ENCODE measurements at places on chromosomes 13 and 19. TPM values are rescaled to one million over a fixed set of nuclear protein-coding genes. Genes with fewer than 3 reads are reported as not detected.

Gene PRTN3
- total RNA-seq = not detected

GRCh38 chr13:26946684-26947343 is 186.2 kb upstream of the GPR12 start:
- H3K4me3 ChIP-seq = no peak overlapping the region
- H3K4me1 ChIP-seq = no peaks in the 10 kb centered on the region
- H3K27ac ChIP-seq = no peak overlapping the region
- DNase-seq = peak; percentile 6

DNA sequence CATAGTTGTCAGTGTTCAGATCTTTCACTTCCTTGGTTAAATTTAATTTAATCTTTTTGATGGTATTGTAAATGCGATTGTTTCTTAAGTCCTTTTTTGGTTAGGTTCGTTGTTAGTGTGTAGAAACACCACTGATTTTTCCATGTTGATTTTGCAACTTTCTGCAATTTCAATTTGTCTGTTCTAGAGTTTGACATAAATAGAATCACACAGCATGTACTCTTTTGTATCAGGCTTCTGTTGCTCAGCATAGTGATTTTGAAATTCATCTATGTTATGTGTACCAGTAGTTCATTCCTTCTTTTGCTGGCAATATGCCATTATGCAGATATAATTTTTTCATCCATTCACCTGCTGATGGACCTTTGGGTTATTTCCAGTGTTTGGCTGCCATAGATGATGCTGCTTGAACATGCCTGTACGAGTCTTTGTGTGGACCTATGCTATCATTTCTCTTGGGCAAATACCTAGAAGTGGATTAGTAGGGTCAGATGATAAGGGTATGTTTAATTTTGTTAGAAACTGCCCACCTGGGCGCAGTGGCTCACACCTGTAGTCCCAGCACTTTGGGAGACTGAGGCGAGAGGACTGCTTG is 33.1 kb downstream of the BICRA start:
- H3K27ac ChIP-seq = no peak overlapping the region
- DNase-seq = no peak
- H3K4me1 ChIP-seq = peaks cover 33% of the 10 kb centered on the region
- H3K4me3 ChIP-seq = no peak overlapping the region
- H3K36me3 ChIP-seq = peaks cover 21% of the 10 kb centered on the region
- H3K27me3 ChIP-seq = no peaks in the 10 kb centered on the region

DNA sequence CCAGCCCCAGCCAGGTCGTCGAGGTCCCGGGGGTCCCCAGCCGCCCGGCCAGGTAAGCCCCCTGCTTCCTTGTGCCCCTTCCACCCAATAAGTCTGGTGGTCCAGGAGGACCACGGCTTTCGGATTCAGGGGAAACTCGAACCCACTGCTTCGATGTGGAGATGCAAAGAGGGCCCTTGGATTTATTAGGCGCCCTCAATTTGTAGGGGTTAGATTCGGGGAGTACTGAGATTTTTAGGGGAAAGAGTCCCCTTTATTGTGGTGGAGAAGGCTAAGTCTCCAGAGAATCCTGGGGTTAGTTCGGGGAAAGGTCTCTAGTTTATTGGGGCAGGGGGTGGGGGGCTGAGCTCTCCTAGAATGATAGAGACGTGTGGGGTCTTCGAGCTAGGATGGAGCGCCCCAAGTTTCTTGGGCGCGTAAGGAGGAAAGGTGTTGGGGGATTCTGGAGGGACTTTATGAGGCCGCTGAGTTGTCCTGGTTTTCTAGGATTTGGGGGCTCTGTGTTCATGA is 3.8 kb upstream of the LTBP4 start:
- peaks cover 40% of the 10 kb centered on the region for H3K27me3 ChIP-seq
- peaks cover 35% of the 10 kb centered on the region for H3K4me1 ChIP-seq
- no peaks in the 10 kb centered on the region for H3K36me3 ChIP-seq

DNA sequence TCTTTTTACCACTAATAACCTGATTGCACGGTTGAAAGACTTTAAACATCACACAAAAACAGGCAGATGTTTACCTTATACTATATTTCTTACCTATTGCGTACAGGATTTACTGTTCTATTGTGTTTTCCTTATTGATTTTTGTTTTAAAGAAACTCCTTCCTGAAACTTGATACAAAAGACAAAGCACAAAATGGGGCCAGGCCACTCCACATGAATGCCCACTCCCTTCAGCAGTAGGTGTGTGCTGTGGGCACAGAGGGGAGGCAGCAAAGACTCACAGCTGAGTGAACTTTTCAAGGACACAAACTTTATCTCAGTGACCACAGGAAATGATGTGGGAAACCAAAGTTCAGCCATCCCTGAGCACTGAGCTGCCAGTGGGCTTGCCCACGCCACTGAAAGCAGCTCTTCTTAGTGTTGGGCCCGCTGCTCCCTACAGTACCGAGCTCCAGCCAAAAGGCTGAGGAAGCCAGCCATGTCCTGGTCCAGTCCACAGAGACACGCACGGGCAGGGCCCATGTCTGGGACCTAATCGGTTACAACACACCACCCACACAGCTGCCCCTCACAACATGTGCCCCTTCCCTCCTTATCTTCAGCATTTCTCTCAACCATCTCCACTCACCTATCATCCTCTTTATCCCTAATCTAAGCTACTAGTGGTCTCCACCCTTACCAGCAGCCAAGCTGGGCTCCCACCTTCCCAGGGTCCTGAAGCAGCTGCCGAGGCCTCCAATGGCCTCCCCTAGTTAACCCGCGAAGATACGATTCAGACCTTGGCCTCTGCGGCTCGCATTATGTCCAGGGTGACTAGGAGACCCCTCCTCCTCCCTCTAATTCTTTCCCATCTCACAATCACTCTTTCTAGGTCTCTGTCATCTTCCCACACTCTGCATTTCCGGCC is 39.5 kb downstream of the ATP7B start:
- H3K36me3 ChIP-seq = no peaks in the 10 kb centered on the region
- H3K27me3 ChIP-seq = no peaks in the 10 kb centered on the region
- DNase-seq = no peak
- no peaks in the 10 kb centered on the region for H3K4me1 ChIP-seq

GRCh38 chr19:16153582-16154336 is 10.3 kb downstream of the HSH2D start:
- peak; percentile 12 for DNase-seq
- no peaks in the 10 kb centered on the region for H3K36me3 ChIP-seq
- no peaks in the 10 kb centered on the region for H3K4me1 ChIP-seq

- H3K27me3 ChIP-seq = no peaks in the 10 kb centered on the region
- H3K27ac ChIP-seq = no peak overlapping the region
- DNase-seq = no peak
- H3K4me1 ChIP-seq = peaks cover 6% of the 10 kb centered on the region
- peaks cover 25% of the 10 kb centered on the region for H3K36me3 ChIP-seq
- no peak overlapping the region for H3K4me3 ChIP-seq
These were observed 31.4 kb upstream of the GGACT start for GRCh38 chr13:100619940-100620339.

DNA sequence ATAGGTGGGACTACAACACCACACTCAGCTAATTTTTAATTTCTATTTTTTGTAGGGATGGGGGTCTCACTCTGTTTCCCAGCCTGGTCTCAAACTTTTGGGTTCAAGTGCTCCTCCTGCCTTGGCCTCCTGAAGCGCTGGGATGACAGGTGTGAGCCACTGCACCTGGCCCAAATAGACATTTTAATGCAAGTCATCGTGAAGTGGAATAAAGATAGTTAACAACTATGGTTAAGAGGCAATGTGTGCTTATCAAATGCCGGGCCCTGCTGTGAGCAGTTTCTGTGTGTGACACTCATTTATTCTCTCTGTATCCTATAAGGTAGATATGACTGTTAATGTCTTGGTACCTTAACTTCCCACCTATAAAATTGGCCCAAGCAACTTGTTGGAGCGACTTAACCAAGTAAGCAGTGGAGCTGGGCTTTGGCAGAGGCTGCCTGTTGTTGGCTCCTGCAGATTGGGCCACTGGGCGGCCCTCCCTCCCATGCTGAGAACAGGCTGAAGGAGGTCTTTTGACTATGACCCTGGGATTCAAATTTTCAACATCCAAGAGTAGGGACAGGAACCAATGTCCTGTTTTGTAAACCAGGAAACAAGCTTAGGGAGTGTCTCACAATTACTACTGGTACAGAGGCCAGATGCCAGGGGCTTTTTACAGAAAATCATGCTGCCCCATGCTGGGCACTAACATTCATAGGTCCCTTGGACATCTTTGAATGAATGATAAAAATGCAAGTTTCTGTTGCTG is 450.7 kb downstream of the TSHZ3 start:
- no peaks in the 10 kb centered on the region for H3K36me3 ChIP-seq
- no peak overlapping the region for H3K4me3 ChIP-seq
- H3K27me3 ChIP-seq = 0 out of 2 replicates have a peak, but pooled peaks cover 3% of the 10 kb centered on the region
- DNase-seq = no peak
- H3K27ac ChIP-seq = no peak overlapping the region

- DNase-seq = no peak
- H3K36me3 ChIP-seq = no peaks in the 10 kb centered on the region
- H3K27me3 ChIP-seq = no peaks in the 10 kb centered on the region
- H3K4me1 ChIP-seq = peaks cover 1% of the 10 kb centered on the region
- H3K27ac ChIP-seq = no peak overlapping the region
These were observed 109.7 kb upstream of the RNF113B start for GRCh38 chr13:98286799-98287198.

- no peaks in the 10 kb centered on the region for H3K36me3 ChIP-seq
- no peaks in the 10 kb centered on the region for H3K27me3 ChIP-seq
- H3K4me1 ChIP-seq = no peaks in the 10 kb centered on the region
- H3K4me3 ChIP-seq = no peak overlapping the region
These were observed 46.2 kb upstream of the UQCRFS1 start for GRCh38 chr19:29259153-29259552.

Gene IZUMO4
- 1.9 TPM for total RNA-seq

Gene LGI4
- total RNA-seq = not detected

DNA sequence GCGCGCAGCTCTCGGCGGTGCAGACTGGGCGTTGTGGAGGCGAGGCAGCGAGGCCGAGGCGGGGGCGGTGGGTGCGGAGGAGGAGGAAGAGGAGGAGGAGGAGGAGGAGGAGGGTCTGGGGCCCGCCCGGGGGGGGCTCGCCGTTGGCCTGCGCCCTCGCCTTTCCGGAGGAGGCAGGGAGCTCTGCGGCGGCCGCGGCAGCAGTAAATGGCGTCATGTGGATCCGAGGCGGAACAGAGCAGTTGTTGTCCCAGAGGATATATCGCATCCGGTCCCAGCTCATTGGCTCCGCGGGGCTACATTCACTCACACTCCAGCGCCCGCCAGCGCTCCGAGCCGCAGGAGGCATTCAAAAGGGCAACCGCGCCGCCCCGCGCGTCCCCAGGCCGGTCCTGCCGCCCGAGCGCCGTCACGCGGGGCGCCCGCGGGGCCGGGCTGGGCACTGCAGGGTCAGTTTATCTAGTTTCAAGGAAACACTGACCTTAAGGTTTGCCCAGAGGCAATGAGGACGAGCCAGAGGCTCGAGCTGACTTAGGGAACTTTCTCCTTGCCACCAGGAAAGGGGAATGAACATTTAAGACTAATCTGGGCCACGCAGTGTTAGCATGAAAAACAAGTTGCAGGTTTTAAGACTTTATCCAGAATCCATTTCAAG is at the start of gene SPRY2:
Gene SPRY2 (minus strand): TSS at position 26 of the 655 bp plus-strand sequence. CDS start 3,421 bp downstream, outside the sequence.
- peaks cover 39% of the 10 kb centered on the region for H3K36me3 ChIP-seq
- peaks cover 31% of the 10 kb centered on the region for H3K4me1 ChIP-seq
- peak; percentile 99 for DNase-seq
- peak within 1 kb of the TSS; percentile 93 for H3K27ac ChIP-seq

Gene IQCN
- total RNA-seq = 0.22 TPM

Gene KMT5C
- total RNA-seq = 6.8 TPM

Gene HIPK4
- total RNA-seq = 0.08 TPM

- H3K27me3 ChIP-seq = no peaks in the 10 kb centered on the region
- H3K4me3 ChIP-seq = no peak overlapping the region
- no peaks in the 10 kb centered on the region for H3K4me1 ChIP-seq
- peaks cover 11% of the 10 kb centered on the region for H3K36me3 ChIP-seq
These were observed 75.1 kb downstream of the URI1 start for GRCh38 chr19:30017172-30017571.

DNA sequence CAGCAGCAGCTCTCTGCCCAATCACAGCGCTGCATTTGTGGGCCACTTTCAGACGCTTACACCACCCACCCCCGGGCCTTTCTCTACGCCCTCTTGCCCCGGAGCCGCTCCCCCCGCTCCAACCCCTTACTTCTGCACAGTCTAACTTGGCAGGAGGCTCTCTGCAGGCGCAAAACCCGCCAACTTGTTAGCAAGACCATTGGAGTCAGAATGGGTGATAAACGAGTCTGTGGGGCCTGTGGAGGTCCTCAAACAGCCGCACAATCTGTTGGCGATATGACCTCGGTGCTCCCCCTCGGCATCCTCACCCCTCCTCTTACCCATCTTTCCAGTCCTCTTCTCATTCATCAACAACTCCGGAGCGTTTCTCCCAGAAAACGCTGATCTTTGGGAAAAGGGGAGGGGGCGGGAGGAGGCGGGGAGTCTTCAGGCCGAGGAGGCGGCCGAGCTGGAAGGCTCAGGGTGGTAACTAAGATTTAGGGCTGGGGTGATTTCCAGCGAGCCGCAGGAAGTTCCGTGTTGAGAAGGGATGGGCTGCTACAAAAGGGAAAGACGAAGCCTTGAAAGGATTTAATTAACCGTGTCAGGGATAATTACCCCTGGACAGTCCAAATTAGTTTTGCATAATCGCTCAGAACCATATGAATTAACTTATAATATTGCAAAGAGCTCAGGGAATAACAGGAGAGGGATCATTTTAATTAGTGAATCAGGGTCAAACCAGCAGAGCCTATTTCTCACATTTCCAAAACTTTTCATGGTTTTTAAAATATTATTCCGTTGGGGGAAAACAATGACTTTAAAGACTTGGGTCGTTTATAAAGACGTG is 4.1 kb downstream of the SOX21 start:
- no peak overlapping the region for H3K27ac ChIP-seq
- H3K36me3 ChIP-seq = no peaks in the 10 kb centered on the region
- H3K4me1 ChIP-seq = 0 out of 2 replicates have a peak, but pooled peaks cover 11% of the 10 kb centered on the region
- peaks cover 58% of the 10 kb centered on the region for H3K27me3 ChIP-seq
- H3K4me3 ChIP-seq = no peak overlapping the region

Gene SIGLEC12
- total RNA-seq = not detected

Gene ZNF546
- total RNA-seq = 2.9 TPM

DNA sequence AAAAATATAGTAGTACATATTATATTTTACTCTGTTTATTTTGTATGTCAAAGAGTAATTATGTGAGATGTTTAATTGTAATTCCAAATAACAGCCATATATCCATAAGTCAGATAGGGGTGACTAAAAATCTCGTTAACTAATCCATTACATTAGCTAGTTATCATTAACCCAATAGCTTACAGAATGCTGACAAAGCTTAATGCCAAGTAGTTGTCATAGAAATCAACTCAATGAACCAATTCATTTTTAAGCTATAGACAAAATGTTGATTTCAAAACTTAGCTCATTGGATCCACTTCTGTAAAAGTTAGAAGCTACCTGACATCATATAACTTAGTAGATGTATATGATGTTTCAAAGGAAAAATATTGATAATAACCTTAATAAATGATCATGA is 206.7 kb upstream of the SLITRK1 start:
- no peaks in the 10 kb centered on the region for H3K36me3 ChIP-seq
- H3K4me3 ChIP-seq = no peak overlapping the region
- no peak for DNase-seq
- H3K4me1 ChIP-seq = no peaks in the 10 kb centered on the region

GRCh38 chr19:10768936-10769335 is 51.1 kb downstream of the DNM2 start:
- no peak overlapping the region for H3K27ac ChIP-seq
- H3K4me1 ChIP-seq = no peaks in the 10 kb centered on the region
- H3K4me3 ChIP-seq = no peak overlapping the region
- no peak for DNase-seq
- H3K36me3 ChIP-seq = peaks cover 43% of the 10 kb centered on the region

- H3K36me3 ChIP-seq = no peaks in the 10 kb centered on the region
- H3K27ac ChIP-seq = no peak overlapping the region
- no peaks in the 10 kb centered on the region for H3K4me1 ChIP-seq
- no peak overlapping the region for H3K4me3 ChIP-seq
- H3K27me3 ChIP-seq = no peaks in the 10 kb centered on the region
These were observed 82.5 kb downstream of the KLF5 start for GRCh38 chr13:73141292-73141771.

Gene CACNG7
- not detected for total RNA-seq

Gene SERPINE3
- total RNA-seq = not detected

Gene LGALS4
- total RNA-seq = not detected

Gene IRGC
- total RNA-seq = not detected

Data from SJSA1 (cell line).